ENCODE measurements at places on chromosomes 11 and 22.

DNA sequence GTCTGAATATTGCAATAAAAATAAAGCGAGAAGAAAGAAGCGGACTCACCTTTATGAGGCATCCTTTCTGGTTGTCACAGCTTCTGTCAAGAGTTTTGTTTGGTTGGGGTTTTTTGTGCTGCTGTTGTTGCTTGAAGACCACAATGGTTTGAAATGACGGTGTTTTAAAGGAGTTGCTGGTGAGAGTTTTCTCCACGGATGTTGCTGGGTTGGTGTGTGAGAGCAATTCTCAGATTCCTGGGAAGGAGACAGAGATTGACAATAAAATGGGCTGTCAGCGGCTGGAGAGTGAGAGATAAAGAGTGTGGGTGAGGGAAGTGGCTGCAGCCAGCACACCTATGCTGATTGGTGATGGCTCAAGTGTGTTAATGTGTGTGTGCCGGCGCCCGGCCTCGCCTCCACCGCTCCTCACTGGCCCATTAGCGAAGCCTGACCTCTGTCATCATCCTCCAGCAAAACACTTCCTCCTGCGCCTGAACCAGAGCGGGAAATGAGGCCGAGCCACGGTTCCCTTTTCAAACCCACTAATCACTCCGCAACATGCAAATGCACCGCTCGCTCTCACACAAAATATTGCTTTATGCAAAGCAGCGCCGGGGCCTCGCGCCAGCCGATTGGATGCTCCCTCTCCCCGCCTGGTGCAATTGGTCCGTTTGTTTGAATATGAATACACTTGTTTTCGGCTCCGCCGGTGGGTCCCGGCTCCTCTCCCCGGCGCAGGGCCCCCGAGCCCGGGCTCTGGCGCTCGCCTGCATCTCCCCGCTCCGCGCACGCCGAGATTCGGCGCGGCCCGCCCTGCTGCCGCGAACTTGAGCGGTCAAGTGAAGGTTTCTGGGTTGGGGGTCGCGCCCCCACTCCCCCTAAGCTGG, at the start of gene PAX6:
TSS of gene PAX6 (minus strand) at position 544 of the 869 bp plus-strand sequence. CDS start 4,911 bp downstream, outside the sequence.
- DNase-seq: no peak

DNA sequence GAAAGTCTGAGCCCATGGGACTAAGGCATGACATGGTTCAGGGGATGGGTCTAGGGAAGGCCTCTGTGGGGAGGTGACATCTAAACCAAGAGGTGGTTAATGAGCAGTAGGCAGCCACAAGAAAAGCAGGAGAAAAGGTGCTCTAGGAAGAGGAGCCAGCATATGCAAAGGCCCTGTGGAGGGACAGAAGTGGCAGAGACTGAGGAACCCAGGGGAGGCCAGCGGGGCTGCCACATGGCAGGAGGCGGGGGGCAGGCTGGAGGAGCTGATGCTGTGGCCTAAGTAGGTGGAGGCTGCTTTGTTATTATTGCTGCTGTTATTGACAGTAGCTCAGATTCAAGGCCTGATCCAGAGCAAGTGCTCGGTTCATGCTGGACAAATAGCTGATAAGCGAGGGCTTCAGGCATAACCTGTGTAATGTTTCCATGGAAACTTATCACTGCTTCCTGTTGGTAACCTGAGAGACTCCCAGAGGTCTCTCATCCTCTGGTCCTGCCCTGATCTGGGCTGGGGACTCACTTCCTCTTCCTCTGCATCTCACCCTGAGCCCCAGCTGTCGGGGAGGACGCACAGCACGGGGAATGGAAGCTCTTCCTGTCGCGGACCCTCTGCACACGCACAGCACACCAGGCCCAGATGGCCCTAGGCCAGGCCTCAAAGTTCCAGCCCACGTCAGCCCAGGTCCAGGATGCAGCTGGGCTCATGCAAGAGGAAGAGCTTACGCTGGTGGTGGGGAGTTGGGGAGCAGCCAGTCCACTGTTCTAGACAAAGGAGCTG, 75.2 kb upstream of the TP53I11 start:
- no peak for DNase-seq

- no peak for DNase-seq
Measured at GRCh38 chr11:118876286-118876685, 7.4 kb upstream of the CXCR5 start.

DNA sequence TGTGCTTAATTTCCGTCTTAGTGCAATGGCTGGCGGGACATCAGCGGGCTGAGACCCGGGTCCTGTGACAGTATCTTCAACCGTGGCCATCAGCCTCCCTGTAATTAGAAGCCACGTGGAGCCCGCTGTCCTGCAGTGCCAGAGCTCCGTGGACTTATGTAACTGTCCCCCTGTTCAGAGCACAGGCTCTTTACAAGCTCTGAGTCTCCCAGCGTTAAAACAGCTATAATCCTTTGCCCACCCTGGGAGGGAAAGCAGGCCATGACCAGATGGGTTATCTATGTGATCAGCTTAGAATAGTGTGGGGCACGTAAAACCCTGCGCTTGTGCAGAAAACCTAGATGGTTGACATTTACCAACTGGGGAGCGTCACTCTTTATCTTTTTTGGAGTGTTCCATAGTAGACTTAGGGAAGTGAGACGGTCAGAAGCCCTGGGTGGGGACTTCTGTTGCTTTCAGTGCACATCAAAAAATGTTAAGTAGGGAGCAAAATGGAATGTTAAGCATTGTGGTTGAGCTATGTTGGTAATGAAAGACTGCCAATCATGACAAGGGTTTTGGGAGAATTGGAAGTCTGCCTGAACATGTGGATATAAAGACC, 103.5 kb upstream of the CADM1 start:
- no peak for DNase-seq

DNA sequence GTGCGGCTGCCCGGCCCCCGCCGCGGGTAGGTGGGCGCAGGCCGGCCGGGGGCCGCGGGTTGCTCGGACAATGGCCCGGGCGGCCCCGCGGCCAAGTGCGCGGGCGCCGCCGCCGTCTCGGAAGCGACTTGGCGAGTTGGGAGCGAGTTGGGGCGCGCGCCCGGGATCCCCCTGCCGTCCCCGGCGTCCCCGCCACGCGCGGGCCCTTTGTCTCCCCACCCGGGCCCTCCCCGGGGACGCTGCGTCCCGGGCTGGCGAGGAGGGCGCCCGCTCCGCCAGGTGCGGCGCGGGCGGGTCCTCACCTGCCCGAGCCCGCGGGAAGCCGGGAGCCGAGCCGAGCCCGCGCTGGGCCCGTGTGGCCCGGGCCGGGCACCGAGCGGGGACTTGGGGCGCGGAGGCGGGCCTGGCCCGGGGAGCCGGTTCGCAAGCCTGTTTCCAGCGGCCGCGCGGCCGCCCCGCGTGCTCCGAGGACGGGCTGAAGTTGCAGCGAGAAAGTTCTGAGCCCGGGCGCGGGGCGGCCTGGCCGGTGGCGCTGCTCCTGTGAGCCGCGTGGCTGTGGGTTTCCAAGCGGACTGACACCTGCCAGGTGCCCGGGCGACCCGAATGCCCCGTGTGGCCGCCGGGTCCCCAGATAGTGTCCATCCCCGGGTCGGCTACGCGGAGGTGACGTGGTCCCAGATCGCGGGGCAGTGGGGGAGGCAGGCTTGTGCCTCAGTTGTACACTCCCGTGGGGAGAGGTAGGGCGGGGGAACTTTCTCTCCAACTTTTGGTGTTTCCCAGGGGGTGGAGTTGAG, 586 bp downstream of the LRP5 start:
- DNase-seq: no peak

- no peak for DNase-seq
Measured at GRCh38 chr22:30668386-30668710, 673 bp upstream of the DUSP18 start.

GRCh38 chr11:223026-223789, 12.9 kb downstream of the SIRT3 start:
- DNase-seq: no peak

Data from stimulated activated CD4-positive, alpha-beta T cell treated with anti-CD3 and anti-CD28 coated beads, Interleukin-15, amount 100 ng/mL, for 1 hour (primary cell).